ENCODE measurements at places on chromosomes 1 and 21.

GRCh38 chr1:21794656-21795055, 11.7 kb upstream of the USP48 start:
- no peak for DNase-seq

GRCh38 chr1:230167419-230167852, 100.4 kb downstream of the GALNT2 start:
- DNase-seq: peak; percentile 26

DNA sequence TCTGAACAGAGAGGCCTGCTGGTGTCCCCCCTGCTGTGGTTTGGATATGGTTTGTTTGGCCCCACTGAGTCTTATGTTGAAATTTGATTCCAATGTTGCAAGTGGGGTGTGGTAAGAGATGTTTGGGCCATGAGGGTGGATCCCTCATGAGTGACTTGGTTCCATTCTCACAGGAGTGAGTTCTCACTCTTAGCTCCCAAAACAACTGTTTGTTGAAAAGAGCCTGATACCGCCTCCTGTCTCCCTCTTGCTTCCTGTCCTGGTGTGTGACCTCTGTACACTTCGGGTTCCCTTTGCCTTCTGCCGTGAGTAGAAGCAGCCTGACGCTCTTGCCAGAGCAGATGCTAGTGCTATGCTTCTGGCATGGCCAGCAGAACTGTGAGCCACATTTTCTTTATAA, 60.5 kb downstream of the C21orf91 start:
- DNase-seq: no peak

GRCh38 chr1:206506405-206507283, 687 bp upstream of the RASSF5 start:
- peak; percentile 3 for DNase-seq

DNA sequence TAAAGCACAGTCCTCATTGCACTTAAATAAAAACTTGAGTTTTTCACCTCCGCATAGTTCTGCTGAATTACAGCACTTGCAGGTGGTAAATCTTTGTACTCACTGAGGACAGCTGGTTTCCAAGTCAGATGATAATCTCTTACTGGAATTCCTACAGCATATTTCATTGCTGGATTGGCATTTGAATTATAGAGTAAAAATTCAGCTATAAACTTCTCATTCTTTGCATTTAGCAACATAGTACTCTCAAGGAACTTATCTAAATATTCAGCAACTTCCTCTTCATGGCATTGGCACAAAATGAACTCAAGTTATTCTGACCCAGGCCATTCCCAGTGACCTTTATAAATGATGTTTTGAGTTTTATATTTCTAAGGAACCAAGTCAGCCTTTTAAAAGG, 23.4 kb downstream of the GORAB start:
- DNase-seq: no peak

GRCh38 chr1:202890392-202890791, 1.4 kb upstream of the RABIF start:
- DNase-seq: no peak

DNA sequence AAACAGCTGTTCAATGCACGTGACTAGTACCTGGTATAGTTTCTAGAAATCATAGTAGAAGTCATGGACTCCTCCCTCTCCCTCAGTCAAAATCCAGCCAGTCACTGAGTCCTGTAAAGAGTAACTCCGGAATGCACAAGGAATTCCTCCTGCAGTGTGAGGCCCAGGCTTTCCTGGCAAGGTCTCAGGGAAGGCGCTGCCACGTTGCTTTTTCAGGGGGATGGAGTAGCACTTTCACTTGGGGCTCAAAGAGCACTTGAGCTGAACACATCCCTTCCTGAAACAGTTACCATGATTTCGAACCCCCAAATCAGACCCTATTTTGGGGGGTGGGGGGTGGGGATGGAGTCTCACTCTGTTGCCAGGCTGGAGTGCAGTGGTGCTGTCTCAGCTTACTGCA, 26.4 kb upstream of the LRRC8D start:
- no peak for DNase-seq

DNA sequence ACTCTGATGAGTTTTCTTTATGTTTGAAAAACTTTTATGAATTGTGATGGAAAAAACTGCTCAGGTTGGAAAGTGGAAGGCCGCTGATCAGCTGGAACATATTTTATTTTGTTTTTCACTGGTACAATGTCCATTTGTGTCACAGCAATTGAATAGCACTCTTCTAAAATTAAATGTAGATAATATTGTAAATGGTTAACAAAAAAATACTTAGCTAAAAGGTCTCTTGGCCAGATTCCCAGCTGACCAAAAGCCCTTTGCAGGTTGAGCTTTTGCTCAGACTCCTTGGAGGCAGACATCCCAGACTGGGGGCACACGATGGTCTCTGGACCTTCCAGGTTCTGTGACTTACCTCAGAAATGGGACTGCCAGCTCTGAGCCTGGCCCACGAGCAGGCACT, 26.3 kb downstream of the SAMD13 start:
- DNase-seq: no peak

- DNase-seq: no peak
Observed at GRCh38 chr1:151783796-151784195, 6.5 kb downstream of the TDRKH start.

DNA sequence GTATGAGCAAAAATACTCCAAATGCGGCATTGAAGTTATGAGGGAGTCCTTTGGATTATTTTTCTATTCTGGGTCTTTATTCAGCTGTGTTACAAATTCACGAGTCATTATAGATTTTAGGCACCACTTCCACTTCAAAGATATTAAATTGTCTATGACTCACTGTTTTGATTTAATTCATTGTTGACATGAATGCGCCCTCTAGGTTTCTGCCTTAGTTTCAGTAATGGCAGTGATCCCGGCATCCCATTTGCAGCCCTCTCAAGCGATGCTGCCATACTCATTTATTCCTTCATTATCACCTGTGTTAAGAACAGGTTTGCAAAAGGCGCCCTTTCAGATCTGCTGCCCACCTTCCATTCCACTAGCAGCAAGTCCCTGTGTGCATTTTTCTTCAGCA, 14.0 kb downstream of the RSPO1 start:
- no peak for DNase-seq

- no peak for DNase-seq
Observed at GRCh38 chr1:21913258-21913657, 23.9 kb downstream of the HSPG2 start.

Measured in stimulated activated CD4-positive, alpha-beta T cell treated with anti-CD3 and anti-CD28 coated beads, Interleukin-2, amount 100 ng/mL, for 48 hours (primary cell).